ENCODE measurements at places on chromosomes 4 and X. TPM values are rescaled to one million over a fixed set of nuclear protein-coding genes. Genes with fewer than 3 reads are reported as not detected.

L1CAM gene
- total RNA-seq, result 14.8 TPM

GRCh38 chr4:6253961-6254360 is 15.7 kb upstream of the WFS1 start:
- no peak overlapping the region for H3K4me3 ChIP-seq

- no peak for DNase-seq
- no peaks in the 10 kb centered on the region for H3K4me1 ChIP-seq
- no peak overlapping the region for H3K4me3 ChIP-seq
- H3K27me3 ChIP-seq, result no peaks in the 10 kb centered on the region
- no peaks in the 10 kb centered on the region for H3K36me3 ChIP-seq
Measured at GRCh38 chrX:153547195-153547594, 29.8 kb downstream of the ATP2B3 start.

GRCh38 chr4:170425521-170426143 is 335.9 kb upstream of the AADAT start:
- H3K4me3 ChIP-seq, result no peak overlapping the region
- no peak overlapping the region for H3K27ac ChIP-seq
- H3K36me3 ChIP-seq, result no peaks in the 10 kb centered on the region
- no peak for DNase-seq
- H3K27me3 ChIP-seq, result no peaks in the 10 kb centered on the region
- H3K4me1 ChIP-seq, result no peaks in the 10 kb centered on the region

STS gene
- 0.54 TPM for total RNA-seq

GLRB gene
- not detected for total RNA-seq

GRCh38 chr4:184792334-184792733 is 33.4 kb downstream of the ACSL1 start:
- H3K27ac ChIP-seq, result no peak overlapping the region
- peaks cover 5% of the 10 kb centered on the region for H3K4me1 ChIP-seq
- no peaks in the 10 kb centered on the region for H3K36me3 ChIP-seq
- DNase-seq, result no peak
- H3K27me3 ChIP-seq, result no peaks in the 10 kb centered on the region
- no peak overlapping the region for H3K4me3 ChIP-seq

HTN3 gene
- not detected for total RNA-seq

- H3K4me3 ChIP-seq, result no peak overlapping the region
- no peak for DNase-seq
- no peak overlapping the region for H3K27ac ChIP-seq
Measured at GRCh38 chrX:33194876-33195433, 16.4 kb downstream of the DMD start.

GRCh38 chr4:68476191-68476590 is 28.9 kb downstream of the TMPRSS11E start:
- DNase-seq, result no peak
- no peaks in the 10 kb centered on the region for H3K36me3 ChIP-seq
- no peaks in the 10 kb centered on the region for H3K27me3 ChIP-seq
- no peak overlapping the region for H3K27ac ChIP-seq

ZDHHC15 gene
- total RNA-seq, result not detected

GRCh38 chr4:71746379-71746778 is 37.5 kb downstream of the GC start:
- no peak overlapping the region for H3K4me3 ChIP-seq
- no peaks in the 10 kb centered on the region for H3K27me3 ChIP-seq
- H3K36me3 ChIP-seq, result no peaks in the 10 kb centered on the region
- H3K27ac ChIP-seq, result no peak overlapping the region

- H3K4me1 ChIP-seq, result peaks cover 18% of the 10 kb centered on the region
- H3K36me3 ChIP-seq, result no peaks in the 10 kb centered on the region
- no peak overlapping the region for H3K27ac ChIP-seq
Measured at GRCh38 chr4:26074712-26075430, 160.9 kb downstream of the SMIM20 start.

GLUD2 gene
- total RNA-seq, result 0.22 TPM

DNA sequence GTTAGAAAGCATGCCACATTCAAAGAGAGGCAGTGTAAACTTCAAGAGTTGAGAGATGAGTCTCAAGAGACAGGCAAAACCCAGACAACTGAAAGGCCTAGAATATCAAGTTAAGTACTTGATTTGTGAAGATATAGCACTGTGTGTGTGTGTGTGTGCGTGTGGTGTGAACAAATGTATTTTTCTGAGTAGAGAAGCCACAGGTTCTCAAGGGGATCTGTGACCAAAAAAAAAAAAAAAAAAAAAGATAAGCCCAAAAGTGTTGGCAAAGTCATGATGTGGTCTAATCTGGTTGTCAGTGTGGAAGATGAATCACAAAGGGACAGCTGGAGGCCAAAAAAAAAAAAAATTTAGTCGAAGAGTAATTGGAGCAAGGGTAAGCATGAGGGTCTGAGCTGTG is 3.9 kb downstream of the RIPPLY1 start:
- peaks cover 19% of the 10 kb centered on the region for H3K4me1 ChIP-seq
- no peak overlapping the region for H3K27ac ChIP-seq
- H3K27me3 ChIP-seq, result no peaks in the 10 kb centered on the region
- no peaks in the 10 kb centered on the region for H3K36me3 ChIP-seq
- no peak for DNase-seq

GRCh38 chr4:88143504-88143903 is 14.9 kb downstream of the ABCG2 start:
- no peaks in the 10 kb centered on the region for H3K27me3 ChIP-seq
- no peaks in the 10 kb centered on the region for H3K36me3 ChIP-seq

TRAM1L1 gene
- total RNA-seq, result not detected

DNA sequence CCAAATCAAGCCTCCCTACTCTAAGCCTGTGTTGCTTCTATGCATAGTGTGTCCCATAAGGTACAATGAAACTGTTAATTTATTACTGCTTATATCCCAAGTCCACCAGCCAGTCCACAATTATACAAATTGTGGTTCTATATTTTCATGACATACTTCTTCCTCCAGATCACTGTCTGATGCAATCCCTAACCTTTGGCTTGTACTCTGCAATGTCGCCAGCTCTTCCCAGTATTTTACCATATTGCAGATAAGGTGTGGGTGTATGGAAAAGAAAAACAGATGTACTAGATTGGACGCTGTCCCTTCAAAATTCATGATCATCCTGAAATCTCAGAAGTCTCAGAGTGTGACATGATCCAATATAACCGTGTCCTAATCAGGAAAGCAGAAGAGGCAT is 286.2 kb downstream of the GASK1B start:
- no peaks in the 10 kb centered on the region for H3K4me1 ChIP-seq
- DNase-seq, result no peak
- H3K27ac ChIP-seq, result no peak overlapping the region
- H3K27me3 ChIP-seq, result no peaks in the 10 kb centered on the region

RPS6KA6 gene
- total RNA-seq, result not detected

DNA sequence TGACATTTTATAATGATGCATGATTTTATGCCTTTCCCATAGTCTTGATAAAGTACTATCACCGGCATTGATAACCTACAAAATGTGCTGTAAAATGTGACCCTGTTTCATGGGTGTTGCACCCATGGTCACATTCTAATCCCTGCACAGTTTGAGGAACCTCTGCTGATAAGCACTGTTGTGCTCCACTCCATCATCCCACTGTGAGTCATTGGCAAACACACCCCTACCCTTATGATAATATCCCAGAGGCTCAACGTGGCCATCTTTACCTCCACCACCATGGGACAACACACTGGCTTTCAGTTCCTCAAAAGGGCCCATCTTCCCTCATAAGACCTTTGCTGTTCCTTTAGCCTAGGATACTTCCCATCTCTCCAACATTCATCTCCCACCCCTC is 32.0 kb upstream of the SGMS2 start:
- H3K27me3 ChIP-seq, result no peaks in the 10 kb centered on the region
- no peaks in the 10 kb centered on the region for H3K4me1 ChIP-seq
- no peak for DNase-seq
- no peak overlapping the region for H3K4me3 ChIP-seq

GRCh38 chrX:108537005-108537404 is 97.4 kb downstream of the COL4A5 start:
- H3K27me3 ChIP-seq, result no peaks in the 10 kb centered on the region
- H3K36me3 ChIP-seq, result no peaks in the 10 kb centered on the region
- no peak overlapping the region for H3K4me3 ChIP-seq

MAGEA8 gene
- total RNA-seq, result not detected

ADGRG4 gene
- total RNA-seq, result not detected

ELMOD2 gene
- 26.6 TPM for total RNA-seq

All from HCT116 (cell line).